Motor neuron (in vitro differentiated cells): ENCODE measurements at places on chromosomes 5 and 9.

DNA sequence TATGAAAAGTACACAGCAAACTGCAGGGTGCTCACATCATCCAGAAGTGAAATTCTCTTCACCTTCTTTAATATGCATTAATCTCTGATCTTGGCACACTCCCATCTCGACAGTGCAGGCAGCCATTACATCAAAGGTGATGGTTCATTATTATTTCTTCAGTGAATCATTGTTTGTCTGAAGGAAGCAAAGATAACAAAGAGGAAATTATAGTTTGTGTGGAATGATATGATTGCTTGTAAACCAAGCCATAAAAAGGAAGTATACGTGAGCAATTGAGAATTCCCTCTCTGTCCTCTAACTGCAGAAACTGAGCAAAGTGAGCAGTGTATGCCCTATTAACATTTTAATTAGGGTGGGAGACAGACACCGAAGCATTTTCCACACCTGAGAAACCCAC is 171.6 kb upstream of the PPP1R2B start:
- no peak for ATAC-seq

GRCh38 chr5:129125819-129126218 is 31.3 kb downstream of the ISOC1 start:
- no peak for ATAC-seq

- peak; percentile 7 for ATAC-seq
These were observed 717 bp upstream of the IQGAP2 start for GRCh38 chr5:76402251-76402885.

DNA sequence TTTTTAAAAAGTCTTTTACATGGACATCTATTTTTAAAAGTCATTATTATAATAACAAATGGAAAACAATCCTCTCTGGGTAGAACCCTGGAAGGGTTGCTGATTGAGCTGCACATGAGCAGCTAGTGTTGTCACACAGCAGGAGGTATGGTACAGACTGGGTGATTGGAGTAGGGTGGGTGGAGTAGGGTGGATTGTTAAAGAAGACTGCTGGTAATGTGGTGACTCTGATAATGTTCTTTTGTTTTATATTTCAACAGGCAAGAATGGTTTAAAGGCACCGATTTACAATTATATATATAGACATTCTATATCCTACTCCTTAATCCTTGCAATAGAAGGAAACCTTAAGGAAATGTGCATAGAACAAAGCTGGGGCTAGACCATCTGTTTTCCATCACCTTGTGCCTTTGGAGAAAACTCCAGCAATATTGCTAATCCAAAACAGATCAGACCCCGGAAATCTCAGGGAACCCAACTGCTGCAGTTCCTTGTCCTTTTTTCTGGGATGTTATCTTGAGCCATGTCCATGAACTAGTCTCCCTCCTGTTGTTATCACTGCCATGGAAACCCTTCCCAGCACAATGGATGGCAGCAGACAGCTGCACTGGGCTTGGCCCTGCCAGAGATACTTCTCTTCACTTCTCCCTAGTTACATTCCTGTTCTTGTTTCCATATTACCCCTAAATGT is 129.7 kb downstream of the YIPF5 start:
- ATAC-seq = peak; percentile 67

DNA sequence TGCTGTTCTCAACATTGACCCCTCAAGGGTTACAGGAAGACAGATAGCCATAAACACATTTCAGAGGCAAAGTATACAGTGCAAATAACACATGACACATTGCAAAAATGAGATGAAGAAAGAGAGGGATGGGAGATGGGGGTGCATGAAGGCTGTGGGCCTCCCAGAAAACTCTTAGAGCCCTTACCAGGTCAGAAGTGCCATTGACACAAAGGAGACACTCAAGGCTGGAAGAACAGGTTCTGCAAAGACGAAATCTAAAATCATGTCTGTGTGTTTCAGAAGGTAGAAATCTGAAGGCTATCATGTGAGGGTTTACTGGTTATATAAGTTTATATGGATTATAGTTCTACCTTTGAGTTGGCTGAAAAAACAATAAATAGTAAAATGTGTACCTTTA is 318.8 kb downstream of the BNC2 start:
- ATAC-seq = no peak

GRCh38 chr5:103433211-103433610 is 129.4 kb downstream of the NUDT12 start:
- ATAC-seq = peak; percentile 52

- ATAC-seq = no peak
These were observed 33.2 kb downstream of the IDNK start for GRCh38 chr9:83656032-83656680.

DNA sequence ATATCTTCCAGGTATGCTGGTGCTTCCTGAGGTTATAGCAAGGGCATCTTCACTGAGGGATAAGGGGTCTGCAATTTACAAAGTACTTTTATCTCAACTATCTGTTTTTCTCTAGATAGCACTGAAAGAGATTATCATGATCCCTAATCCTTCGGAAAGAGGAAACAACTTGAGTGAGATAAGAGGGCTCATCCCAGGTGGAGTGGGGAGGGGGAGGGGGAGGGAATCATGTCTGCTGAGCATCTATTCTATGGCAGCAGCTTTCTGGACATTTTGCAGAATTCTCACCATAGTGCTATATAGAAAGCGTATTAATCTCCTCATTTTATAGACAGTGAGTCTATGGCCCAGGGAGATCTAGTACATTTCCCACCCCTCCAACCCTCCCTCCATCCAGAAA is 5.9 kb downstream of the TNFSF15 start:
- ATAC-seq = no peak

DNA sequence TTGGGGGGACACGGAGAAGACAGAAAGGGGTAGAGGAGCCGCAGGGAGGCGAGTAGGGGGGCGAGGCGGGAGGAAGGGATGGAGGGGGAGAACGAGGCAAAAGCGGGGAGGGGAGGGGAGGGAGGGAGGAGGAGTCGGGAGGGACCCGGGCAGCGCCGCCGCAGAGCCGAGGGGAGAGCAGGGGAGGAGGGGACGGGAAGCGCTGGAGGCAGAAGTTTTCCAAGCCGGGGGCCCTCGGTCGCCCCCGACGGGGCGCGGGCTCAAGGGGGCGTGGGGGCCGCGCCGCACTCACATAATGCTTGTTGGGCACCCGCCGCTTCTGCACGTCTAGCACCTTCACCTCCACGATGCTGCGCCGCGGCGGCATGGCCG is 353 bp downstream of the SH3PXD2B start:
- ATAC-seq = peak; percentile 48

GRCh38 chr5:14373685-14374084 is 207.9 kb upstream of the OTULINL start:
- no peak for ATAC-seq

DNA sequence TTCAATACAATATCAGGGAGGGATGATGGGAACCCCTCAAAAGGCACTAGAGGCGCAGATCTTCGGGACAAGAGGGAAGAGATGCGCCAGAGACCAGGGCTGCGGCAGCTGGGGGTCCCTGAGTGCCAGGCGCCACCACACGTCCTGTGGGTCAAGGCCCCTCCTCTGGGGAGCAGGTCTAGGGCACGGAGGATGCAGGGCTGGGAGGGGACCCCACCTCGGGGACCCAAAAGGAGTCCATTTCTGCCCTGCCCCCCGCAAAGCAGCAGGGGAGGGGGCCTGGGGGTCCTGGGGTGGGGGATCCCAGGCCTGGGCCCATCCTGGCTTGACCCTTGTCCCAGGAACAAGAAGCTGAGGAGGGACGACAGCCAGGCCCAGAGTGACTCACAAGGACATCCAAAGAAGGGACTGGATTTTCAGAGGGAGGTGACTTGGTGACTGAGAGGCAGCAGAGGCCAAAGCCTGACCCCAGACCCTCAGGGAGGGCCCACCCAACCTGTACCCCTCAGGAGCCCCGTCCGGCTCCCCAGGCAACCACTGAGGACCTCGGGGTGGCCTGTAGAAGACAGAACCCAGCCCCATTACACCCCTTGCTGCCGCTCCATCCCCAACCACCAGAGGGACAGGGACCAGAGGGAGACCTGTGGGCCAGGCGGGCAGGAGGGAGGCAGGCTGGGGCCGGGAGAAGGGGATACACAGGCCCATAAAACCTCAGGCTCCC is 54.2 kb downstream of the LRSAM1 start:
- ATAC-seq = peak; percentile 24

GRCh38 chr9:99485459-99485858 is 263.4 kb downstream of the SEC61B start:
- ATAC-seq = no peak

DNA sequence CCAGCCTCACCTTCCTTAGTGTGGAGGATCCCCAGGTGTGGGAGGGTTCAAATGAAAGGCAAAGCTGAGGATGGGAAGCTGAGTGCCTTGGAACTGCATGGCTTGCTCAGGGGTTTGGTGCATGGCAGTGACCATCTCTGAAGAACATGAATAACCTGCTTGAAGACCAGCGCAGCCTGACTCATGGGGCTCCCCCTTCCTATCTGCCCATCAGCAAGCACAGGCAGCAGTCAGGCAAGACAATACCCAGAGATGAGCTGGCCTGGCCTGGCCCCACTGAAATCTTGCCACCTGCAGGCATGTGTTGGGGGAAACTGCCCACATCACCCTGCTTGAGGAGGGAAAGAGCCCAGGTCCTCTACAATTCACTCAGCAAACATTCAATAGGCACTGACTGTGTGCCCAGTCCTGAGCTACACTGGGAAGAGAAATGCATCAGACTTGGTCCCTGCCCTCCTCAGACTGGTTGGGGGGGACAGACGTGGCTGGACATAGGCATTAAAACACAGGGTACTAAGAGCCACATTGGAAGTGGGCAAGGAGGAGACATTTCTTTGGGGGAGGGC is 105.0 kb upstream of the ALDH1B1 start:
- no peak for ATAC-seq

- ATAC-seq = peak; percentile 17
These were observed 18.6 kb upstream of the MTMR12 start for GRCh38 chr5:32331217-32331934.

DNA sequence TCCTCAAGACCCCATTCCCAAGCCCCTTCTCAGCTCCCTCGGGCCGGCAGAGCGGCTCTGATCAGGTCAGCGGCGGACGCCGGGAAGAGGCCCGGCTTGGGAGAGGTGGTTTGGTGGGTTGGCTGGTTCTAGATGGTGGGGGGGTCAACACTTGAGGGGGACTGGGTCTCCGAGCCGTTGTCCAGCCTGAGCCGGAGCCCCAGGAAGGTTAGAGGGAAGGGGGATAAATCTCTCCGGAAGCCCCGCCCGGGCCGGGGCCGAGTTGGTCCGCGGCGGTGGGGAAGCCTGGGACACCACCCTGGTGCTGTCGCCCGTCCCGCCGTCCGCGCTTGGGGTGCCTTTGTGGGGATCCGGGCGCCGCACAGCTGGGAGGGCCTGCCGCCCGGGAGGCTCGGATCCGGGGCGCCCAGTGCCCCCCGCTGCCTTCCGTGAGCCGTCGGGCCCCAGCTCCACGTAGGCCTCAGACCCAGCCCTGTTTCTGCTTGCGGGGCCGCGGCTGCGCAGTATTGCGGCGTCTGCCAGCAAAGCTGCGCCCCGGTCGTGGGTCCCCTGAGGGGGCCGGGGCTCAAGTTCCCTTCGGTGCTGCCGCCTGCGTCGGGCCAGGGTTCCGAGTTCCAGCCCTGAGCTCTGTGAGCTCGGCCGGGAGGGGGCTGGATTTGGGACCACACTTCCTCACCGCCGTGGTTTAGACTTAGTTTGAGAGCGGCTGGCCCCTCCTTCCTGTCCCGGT is 542 bp upstream of the TRIM52 start:
- ATAC-seq = peak; percentile 71

DNA sequence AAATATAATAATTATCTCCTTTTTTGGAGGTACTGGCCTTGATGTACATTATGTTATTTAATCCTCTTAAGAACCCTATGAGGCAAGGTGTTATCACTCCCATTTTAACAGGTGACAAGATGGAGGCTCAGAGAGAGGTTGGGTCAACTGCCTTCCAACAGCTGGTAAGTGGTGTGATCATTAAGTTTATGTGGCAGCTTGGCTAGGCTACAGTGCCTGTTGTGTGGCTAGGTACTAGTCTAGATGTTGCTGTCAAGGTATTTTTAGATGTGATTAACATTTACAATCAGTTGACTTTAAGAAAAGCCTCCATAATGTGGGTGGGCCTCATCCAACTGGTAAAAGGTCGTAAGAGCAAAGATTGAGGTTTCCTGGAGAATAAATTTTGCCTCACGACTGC is 21.5 kb downstream of the FABP6 start:
- ATAC-seq = no peak

- no peak for ATAC-seq
These were observed 145.4 kb downstream of the GABBR2 start for GRCh38 chr9:98563212-98563907.

DNA sequence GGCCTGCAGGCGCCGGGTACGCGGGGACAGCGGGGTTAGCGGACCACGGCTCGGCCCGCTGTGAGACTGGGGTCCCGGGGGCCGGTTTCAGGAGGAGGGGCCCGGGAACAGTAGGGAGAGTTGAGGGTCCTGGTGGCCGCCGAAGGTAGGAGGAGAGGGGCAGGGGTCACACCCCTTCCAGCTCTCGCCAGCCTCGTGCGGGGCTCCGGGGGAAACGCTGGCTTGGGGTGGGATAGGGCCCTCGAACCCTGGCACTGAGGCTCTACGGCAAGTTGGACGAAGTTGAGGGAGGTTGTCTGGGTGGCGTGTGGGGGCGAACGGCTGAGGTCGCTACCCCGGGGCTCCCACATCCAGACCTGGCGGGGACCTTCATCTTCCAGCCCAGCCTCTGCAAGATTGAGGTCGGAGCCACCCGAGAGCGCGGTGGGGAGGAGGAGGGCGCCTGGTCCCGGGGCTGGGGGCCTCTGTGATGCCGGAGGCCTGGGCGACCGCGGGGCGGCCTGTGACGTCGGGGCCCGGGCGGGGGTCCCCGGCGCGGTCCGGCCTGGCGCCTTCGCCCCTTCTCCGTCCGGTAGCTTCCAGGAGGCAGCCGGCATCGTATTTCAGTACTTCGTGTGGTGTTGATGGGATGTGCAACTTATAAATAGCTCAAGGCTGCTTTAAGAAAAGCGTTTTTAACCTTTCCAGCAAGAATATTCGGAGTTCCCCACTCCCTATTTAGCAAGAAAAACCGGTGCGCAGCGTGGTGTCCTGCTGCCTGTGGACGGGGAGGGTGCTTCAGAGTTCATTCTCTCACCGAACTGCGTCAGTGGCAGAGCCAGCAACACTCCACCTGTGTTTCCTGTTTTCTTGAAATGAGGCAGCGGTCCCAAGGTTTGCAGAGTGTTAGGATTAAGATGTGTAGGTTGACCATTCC is 902 bp downstream of the HABP4 start:
- ATAC-seq = no peak

GRCh38 chr5:57231607-57232006 is 57.7 kb downstream of the GPBP1 start:
- ATAC-seq = no peak

GRCh38 chr5:135950611-135951010 is 4.2 kb downstream of the LECT2 start:
- ATAC-seq = no peak

DNA sequence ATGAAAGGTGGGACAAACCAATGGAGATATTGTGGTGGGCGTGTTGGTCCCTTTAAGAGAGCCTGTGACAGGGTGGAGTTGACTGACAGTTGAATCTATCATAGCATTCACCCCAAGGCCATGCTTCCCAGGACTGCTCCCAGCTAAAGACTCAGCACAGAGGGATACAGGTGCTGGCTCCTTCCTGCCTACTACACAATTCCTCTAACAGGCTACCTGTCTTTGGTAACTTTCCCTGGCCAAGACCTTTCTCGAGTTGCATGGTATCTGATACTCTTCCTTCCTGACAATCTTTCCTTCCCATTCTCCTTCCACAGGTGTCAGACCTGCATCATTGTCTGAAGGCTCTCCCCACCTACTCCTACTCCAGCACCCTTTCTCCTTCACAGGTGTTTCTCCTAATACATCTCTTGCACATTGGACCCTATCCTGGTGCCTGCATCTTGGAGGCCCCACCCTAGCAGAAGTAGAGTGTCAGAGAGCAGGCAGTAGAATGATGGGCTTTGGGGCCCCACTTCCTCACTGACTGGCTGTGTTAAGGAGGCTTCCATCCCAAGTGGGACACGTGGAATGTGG is 120.7 kb upstream of the ALDH1B1 start:
- ATAC-seq = no peak
